ENCODE measurements at places on chromosomes 5 and 9.

DNA sequence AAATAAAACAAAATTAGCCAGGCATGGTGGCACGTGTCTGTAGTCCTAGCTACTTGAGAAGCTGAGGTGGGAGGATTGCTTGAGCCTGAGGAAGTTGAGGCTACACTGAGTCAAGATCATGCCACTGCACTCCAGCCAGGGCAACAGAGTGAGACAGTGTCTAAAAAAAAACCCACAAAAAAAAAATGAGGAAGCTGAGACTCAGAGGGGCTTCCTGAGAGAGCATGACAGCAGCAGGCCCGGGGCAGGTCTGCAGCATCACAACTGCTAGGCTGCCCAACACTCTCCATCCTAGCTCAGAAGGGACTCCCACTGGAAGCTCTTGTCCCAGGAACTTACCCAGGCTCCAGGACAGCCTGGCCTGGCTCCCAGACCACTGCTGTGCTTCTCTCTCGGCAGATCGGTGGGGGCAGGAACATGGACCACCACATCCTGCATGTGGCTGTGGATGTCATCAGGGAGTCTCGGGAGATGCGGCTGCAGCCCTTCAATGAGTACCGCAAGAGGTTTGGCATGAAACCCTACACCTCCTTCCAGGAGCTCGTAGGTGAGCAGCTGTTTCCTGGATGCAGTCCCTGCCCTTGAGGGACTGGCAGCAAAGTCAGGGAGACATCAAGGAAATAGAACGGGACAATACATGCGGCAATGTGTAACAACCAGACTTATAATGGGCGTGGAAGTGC, 19.1 kb downstream of the PTGS1 start:
- DNase-seq: no peak

DNA sequence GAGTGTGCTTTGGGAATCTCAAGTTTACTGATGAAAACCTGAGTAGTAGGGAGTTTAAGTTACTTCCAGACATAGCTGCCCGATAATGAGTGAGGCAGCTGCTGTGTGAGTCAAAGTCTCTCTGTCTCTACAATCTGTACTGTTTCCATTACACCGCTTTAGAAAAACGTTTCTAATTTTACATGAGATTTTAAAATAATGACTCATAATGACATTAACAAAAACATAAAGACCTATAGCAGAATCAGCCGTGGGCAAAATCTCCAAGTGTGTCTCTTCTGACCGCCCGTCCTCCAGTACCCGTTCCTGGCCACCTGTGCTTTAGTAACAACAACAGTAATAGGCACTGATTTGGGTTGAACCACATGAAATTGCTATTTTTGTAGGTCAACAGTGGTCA, 69.6 kb upstream of the PRRC1 start:
- DNase-seq: no peak

DNA sequence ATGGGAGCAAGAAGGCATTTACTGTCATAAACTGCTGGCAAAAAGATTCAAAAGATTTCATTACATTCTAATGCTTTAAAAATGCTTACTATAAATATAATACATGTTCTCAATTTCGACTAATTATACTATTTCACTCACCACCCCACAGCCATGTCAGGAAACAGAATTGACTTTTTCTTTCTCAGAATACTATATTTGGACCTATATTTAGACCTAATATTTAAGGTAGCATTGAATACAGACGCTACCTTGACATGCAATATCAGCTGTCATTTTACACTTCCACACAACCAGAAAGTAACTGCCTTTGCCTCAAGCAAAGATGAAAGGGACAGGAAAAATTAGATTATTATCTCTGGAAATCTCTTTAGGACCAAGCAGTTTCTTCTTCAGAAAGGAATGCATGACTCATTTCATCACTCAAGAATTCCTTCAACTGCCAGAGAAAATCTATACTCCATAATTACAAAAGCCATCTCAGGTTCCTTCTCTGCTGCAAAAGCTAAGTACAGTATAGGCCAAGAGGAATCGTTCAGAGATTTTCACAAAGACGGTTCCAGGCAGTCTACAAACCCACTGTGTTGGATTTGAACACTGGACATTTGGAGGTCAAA, 11.8 kb upstream of the UBE2QL1 start:
- no peak for DNase-seq

- peak; percentile 85 for DNase-seq
Measured at GRCh38 chr5:149367249-149367971, 9.6 kb downstream of the PCYOX1L start.

GRCh38 chr5:132098151-132098594, 24.6 kb downstream of the CSF2 start:
- peak; percentile 45 for DNase-seq

DNA sequence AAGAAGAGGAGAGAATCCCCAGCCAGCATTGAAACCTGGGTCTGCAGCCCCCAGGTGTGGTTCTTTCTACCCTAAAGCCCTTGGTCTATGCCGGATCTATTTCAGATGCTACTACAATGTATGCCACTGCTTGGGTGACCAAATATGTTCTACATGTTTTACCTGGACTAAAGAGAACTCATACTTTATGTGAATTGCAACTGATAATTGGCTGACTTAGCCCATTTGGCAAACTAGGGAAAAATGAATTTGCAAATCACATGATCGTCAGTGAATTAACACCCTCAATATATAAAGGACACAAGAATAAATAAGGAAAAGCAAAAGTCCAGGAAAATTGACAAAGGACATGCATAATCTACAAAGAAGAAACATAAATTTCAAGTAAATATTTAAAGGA, 308.8 kb upstream of the IRX2 start:
- DNase-seq: no peak

GRCh38 chr9:127746959-127747569, 12.0 kb upstream of the TOR2A start:
- no peak for DNase-seq

DNA sequence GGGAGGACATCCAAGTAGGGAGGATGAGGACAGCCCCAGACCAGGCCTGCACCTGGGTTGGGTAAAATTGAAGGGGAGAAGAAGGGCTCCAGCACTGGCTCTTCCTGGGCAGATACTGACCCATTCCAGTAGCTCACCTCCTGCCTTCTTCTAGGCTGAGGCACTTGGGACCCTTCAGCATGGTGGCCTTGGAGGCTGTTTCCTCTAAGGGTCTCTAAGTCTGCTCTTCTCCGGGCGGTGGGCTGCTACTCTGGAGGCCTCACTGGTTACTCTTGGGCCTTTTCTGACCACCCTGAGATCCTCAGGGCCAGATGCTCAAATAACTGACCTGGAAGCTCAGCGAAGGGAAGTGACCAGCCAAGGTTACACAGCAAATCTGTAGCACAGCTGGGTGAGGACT, 2.8 kb upstream of the TIFAB start:
- DNase-seq: no peak

GRCh38 chr5:112977440-112977861, 853 bp downstream of the DCP2 start:
- no peak for DNase-seq

GRCh38 chr5:14872070-14872989, 752 bp upstream of the ANKH start:
- DNase-seq: peak; percentile 74

DNA sequence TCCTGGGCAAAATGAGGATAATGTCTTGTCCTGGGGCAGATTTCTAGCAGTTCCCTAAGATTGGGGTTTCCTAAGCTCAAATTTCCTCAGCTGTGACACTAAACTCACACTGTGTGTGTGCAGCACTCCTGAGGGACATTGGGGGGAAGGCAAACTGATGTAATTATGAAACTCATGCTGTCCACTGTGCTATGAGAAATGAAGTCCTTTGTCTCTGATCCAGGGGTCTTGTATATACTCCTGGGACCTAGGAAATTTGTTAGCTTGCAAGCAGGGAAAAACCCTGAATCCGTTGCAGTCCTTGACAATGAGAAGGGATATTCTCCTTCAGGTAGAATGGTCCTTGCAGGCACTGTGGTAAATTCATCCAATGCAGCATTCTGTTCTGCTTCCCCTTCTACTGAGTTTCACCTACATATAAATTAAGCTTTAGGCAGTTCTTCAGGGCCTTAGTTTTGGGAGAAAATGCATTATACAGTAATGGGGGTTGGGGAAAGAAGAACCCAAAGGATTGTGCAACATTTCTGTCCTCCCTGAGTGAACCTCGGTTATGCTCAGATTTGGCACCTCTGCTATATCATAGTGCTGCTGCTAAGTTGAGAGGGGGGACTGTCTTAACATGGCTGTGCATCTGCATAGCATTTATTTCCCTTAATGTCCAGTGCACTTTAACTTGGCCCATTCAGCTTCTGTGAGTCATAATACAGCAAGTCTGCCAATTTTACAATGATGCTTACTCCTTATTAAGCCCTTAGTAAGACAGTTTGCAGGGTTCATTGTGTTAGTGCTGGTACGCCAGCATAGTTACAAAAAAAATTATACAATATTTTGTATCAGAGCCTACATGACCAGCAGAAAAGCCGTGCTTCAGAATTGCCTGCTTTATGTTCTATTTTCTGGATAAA, 80.2 kb downstream of the PJA2 start:
- peak; percentile 63 for DNase-seq

DNA sequence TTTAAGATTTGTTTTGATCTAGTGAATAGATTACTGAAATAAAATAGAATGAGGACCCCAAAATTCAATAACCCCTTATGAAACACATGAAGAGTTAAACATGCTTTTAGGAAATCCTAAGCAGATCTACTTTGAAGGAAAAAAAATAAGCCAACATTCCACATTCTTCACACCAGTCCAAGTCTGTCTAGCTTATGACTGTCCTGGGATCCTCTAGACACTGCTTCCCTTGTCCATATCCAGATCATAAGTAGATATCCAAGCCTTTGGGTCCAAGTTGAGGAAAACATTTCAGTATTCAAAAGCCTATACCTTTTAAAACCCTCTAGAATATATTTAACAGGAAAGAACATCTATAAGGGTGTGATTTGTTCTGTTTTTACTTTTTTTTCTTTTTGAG, 58.8 kb upstream of the MINAR2 start:
- DNase-seq: no peak

DNA sequence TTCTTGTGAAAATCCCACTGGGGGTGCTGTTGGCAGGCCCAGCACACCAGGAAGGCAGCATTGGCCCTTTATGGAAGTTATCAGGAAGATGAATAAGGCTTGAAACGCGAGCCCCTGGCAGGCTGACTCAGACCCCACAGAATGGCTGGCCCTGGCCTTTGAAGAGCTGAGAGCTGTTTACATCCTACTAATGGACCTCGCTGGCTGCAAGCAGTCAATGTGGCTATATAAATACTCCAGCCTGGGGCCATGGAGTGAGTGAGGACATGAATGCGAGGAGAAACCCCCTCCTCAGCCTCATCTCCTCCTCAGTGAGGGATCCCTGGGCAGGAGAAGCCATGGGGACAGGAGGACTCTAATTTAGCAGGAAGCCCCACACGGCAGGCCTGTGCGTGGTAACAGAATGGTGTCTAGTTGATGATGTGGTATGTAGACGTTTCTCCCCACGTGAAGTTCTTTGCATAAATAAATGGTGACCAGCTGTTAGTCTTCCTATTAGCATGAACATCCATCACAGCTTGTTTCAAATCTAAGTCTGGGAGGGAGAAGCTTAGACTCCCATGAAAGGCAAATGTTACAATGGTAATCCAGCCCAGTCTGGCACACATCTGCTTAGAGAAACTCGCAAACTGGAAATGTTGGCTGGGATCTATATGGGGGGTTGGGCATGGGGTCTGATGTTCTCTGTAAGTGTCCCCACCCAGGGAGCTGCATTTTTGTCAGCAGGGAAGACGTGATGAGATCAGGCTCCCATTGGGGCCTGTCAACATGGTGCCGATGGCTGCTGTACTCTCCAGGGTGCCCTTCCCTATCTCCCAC, 175.1 kb upstream of the PITX1 start:
- peak; percentile 89 for DNase-seq

DNA sequence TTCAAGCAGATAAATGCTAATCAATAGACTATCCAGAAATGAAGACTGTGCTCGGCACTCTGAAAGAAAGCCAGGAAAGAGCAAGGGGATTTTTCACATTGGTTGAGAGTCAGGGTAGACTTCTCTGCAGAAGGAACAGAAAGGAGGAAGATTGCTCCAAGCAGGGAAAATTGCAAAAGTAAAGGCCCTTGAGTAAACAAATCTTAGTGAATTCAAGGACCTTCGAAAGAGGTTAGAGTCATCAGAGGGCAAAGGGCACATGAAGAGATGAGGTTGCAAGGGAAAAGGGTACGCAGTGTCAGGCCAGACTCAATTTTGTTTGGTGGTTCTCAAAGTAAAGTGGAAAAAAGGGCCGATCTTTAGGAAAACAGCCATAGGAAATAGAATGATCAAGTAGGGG, 157.6 kb upstream of the RAI14 start:
- no peak for DNase-seq

DNA sequence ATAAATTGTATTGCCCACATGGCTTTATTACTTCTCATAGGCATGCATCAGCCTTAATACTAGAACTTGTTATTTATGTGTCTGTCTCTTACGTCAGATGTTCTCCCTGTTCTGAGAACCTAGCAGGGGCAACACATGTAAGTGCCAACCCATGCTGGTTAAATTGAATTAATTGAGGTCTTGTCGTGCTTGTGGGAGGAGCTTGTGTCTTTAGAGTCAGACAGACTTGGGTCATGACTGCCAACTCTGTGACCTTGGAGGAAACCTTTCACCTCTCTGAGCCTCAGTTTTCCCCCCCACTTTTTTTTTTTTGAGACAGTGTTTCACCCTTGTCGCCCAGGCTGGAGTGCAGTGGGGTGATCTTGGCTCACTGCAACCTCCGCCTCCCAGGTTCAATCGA, 2.2 kb upstream of the MEGF9 start:
- DNase-seq: no peak

DNA sequence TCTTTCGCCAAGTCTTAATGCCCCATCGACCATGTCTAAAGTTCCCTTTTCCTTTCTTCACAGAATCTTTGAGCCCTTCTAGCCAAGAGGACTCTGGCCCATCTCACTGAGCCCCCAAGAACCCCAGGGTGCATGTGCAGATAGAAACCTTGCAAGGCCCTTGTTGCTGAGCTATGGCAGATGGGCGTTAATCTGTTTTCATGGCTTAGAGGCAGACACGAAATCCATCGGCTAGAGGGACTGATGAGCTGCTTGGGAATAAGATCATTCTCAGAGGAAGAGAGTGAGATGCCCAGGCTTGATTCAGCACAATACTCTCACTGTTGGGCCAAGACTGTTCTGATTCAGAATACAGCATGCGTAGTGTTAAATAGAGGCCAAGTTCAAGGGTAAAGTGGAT, 262.5 kb upstream of the C9orf72 start:
- no peak for DNase-seq

- DNase-seq: no peak
Measured at GRCh38 chr5:95957561-95958203, 4.0 kb downstream of the ELL2 start.

- no peak for DNase-seq
Measured at GRCh38 chr5:58255970-58256369, 203.9 kb downstream of the PLK2 start.

All from AG20443 (cell line).